Epithelial cell of proximal tubule (primary cell): ENCODE measurements at places on chromosomes 5 and 9. TPM values are rescaled to one million over a fixed set of nuclear protein-coding genes. Genes with fewer than 3 reads are reported as not detected.

GCNT4 gene
- 2.3 and 2.7 TPM in 2 replicates for total RNA-seq

PHF24 gene
- 0.12 TPM in 1 of 2 replicates, not detected in the other for total RNA-seq

LHX3 gene
- not detected in 2 replicates for total RNA-seq

GPX3 gene
- total RNA-seq: 9.3 and 10.9 TPM in 2 replicates

TXNDC8 gene
- total RNA-seq: not detected in 2 replicates

RNF183 gene
- total RNA-seq: 3.9 TPM in 1 of 2 replicates, not detected in the other

WWC1 gene
- total RNA-seq: 87.2 and 94.5 TPM in 2 replicates

TAL2 gene
- 0.29 TPM in 1 of 2 replicates, not detected in the other for total RNA-seq

BARHL1 gene
- not detected in 2 replicates for total RNA-seq

ASPN gene
- not detected in 2 replicates for total RNA-seq

TMEM174 gene
- total RNA-seq: not detected in 2 replicates

CD74 gene
- 31.2 and 54.4 TPM in 2 replicates for total RNA-seq

ADAMTSL1 gene
- total RNA-seq: 2.8 and 4.6 TPM in 2 replicates

TNFSF8 gene
- total RNA-seq: not detected in 2 replicates

CCDC69 gene
- total RNA-seq: 3.0 and 3.4 TPM in 2 replicates

TRIM36 gene
- 3.9 and 4.8 TPM in 2 replicates for total RNA-seq

FCN2 gene
- total RNA-seq: not detected in 2 replicates

CCL27 gene
- not detected in 2 replicates for total RNA-seq

LRRC19 gene
- total RNA-seq: not detected in 2 replicates

TAF1L gene
- total RNA-seq: under 0.01 TPM in 1 of 2 replicates, not detected in the other

C5orf52 gene
- total RNA-seq: not detected in 2 replicates

GALNT10 gene
- total RNA-seq: 23.5 and 45.1 TPM in 2 replicates

SIT1 gene
- not detected in 2 replicates for total RNA-seq

PIP5KL1 gene
- 0.87 and 6.9 TPM in 2 replicates for total RNA-seq

N4BP3 gene
- 3.1 and 4.3 TPM in 2 replicates for total RNA-seq

HMMR gene
- total RNA-seq: 19.5 and 54.4 TPM in 2 replicates

FBP2 gene
- total RNA-seq: not detected in 2 replicates

TEX48 gene
- not detected in 2 replicates for total RNA-seq

C5orf22 gene
- 19.8 and 25.0 TPM in 2 replicates for total RNA-seq

APBA1 gene
- 0.29 and 0.36 TPM in 2 replicates for total RNA-seq

ARL14EPL gene
- total RNA-seq: 0.17 TPM in 1 of 2 replicates, not detected in the other

RGS7BP gene
- total RNA-seq: under 0.01 TPM in 1 of 2 replicates, not detected in the other

MYOZ3 gene
- 2.2 and 3.6 TPM in 2 replicates for total RNA-seq

EIF4E1B gene
- not detected in 2 replicates for total RNA-seq

FOXI1 gene
- not detected in 2 replicates for total RNA-seq

ZDHHC11B gene
- 0.29 TPM in 1 of 2 replicates, not detected in the other for total RNA-seq

MAMDC2 gene
- total RNA-seq: 5.5 and 6.6 TPM in 2 replicates

PCDHA9 gene
- not detected in 2 replicates for total RNA-seq

SLC9A3 gene
- total RNA-seq: 1.3 and 3.2 TPM in 2 replicates
